ENCODE measurements at places on chromosomes 5 and 9.

DNA sequence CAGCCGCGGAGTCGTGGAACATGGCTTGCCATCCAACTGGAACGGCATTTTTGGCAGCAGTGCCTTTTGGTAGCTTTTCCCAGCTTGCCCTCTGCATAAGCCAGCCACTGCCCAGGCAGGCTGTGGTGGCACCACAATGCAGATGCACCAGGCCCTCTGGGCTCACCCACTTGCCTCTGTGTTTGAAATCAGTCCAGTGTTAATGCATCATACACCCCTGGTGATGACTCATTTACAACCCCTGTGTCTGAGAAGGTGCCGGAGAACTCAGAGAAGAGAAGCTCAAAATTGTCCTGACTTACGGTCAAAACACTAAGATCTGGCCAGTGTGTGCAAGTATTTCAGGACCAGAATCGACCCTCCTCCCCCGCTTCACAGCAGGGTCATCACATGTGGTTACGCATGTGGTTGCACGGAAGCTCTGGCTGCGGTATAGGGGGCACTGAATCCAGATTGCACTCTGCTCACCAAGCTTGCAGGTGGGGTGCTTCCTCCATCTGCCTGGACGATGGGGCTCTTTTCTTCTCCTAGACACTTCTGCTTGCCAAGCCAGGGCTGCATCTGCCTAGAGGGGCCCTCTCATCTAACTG lies 66.5 kb upstream of the SMIM15 start:
- DNase-seq = no peak

GRCh38 chr9:114513959-114514267 lies 8.6 kb upstream of the WHRN start:
- DNase-seq = no peak

DNA sequence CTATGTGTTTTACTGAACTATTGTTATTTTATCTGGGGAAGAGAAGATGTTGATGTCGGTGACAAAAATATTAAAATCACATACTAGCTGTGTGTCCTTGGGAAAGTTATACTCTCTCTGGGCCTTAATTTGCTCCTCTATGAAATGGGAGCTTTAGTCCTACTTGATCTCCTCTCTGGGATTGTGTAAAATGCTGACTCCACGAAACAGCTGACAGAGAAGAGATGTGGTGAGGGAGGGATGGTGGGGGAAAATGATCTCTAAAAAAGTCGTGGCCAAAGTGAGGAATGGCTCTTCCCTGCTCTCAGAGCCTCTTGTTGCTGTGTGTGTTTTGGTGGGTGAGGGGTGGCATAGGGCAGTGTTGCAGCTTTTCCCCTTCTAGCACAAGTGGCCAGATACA lies 173.7 kb downstream of the MELK start:
- no peak for DNase-seq

- no peak for DNase-seq
These were observed 158.7 kb downstream of the ARRDC3 start for GRCh38 chr5:91224456-91224855.

DNA sequence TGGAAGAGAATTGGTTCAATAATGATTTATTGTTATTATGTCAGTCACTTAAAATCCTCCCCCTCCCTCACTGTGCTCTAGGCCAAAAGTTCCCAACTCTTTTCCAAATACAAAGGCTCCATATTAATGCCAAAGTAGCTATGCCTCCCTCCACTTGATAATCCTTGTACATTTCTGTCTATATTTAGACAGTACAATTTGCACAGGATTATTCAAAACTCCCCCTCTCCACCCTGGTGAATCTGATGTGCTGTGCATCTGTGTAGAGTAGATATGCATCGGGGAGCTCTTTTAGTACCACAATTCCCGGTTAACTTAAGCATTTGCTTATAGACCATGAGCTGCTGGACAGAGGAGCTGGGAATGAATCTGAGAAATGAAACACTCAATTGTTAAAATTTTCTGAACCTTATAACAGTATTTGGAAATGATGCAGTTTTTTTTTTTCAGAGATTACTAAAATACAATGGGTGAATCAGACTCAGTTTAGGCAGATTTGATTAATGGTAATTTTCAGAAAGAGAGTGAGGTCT lies 27.6 kb downstream of the GLRA1 start:
- DNase-seq = no peak

All from activated CD8-positive, alpha-beta memory T cell treated with anti-CD3 and anti-CD28 coated beads for 1 hour (primary cell).